ENCODE measurements at places on chromosomes 4 and X.

DNA sequence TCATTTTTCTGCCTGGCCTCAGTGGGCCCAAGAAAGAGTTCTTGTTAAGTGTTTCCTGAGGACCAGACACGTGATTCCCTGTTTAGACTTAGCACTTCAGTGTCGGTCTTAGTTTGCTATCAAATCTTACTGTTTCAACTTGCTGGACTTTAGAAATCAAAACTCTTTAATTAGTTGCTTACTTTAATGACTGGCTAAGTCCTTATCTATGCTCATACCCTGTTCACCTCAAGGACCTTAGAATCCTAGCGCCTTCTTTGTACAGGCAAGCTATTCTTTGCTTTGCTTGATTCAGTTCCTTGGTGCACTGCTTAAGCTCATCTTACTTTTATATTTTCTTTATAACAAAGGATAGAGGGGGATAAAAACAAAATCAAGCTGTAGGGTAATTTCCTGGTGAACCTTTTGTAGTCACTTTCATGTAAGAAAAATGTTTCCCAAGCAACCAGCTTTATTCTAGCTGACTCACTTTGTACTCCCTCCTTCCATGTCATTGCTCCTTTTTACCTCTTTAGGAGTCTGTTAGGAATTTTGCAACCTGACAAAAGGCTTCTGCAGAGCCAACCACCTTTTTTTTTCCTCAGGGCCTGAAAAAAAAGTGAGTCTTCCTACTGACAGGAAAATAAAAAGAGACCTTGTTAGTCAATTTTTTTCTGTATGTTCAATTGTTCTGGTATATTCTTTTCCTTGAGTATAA, 14.7 kb downstream of the WDR44 start:
- no peak for DNase-seq

DNA sequence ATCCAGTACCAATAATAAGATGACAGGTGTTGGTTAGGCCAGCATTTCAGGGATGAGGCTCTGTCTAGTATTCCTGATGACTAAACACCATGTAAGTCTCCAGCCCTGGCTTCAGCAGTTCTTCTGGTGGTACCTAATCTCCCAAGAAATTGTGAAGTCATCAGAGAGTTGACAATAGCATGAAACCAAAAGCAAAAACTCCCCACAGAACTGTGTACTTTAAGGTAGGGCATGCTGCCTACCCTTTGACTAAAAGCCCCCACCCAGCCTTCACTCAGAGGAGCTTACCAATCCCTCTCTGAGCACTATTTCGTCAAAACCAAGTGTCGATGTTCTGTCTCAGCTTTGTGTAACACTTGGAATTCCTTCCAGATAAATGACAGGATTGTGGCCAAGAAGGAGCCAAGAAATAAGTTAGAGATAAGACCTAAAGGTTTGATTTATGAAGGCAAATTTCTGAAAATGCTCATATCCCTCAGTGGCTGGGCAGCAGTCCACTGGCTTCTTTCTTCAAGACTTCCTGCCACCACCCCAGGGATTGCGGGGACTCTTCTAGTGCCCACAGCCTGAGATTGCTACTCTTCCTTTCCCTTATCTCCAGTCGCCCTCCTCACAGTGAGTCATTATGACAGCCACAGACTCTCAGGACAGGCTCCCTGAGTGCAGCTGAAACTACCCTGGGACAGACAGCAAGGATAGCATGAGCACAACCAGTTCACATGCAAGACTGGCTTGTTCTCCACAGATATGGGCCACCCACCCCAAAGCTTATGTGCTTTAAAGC, 67.3 kb upstream of the LHFPL1 start:
- DNase-seq, result no peak

DNA sequence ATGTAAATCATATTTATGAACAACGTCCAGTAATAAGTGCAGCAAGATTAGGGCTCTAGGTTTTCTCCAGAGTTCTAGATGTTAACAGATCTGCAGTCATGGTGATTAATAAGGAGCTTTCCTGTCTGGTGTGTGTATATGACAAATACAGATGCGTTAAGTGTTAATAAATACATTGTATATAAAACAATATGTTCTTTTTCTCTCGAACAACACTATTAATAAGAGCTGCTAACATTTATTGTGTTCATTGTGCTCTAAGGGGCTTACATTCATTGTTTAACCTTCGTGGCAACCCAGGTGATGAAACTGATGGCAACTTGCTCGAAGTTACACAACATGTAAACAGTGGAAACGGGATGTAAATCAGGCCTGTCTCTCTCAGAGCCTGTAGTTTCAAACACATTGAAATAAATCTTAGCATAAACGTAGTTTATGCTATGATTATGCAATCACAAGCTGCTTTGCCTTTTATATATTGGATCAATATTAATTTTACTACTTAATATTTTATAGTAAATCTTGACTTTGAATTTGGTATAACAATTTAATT, 547 bp upstream of the CLGN start:
- no peak for DNase-seq

GRCh38 chr4:743463-744211, 38.0 kb downstream of the PCGF3 start:
- no peak for DNase-seq

GRCh38 chrX:2781226-2781571, 29.4 kb downstream of the XG start:
- no peak for DNase-seq

DNA sequence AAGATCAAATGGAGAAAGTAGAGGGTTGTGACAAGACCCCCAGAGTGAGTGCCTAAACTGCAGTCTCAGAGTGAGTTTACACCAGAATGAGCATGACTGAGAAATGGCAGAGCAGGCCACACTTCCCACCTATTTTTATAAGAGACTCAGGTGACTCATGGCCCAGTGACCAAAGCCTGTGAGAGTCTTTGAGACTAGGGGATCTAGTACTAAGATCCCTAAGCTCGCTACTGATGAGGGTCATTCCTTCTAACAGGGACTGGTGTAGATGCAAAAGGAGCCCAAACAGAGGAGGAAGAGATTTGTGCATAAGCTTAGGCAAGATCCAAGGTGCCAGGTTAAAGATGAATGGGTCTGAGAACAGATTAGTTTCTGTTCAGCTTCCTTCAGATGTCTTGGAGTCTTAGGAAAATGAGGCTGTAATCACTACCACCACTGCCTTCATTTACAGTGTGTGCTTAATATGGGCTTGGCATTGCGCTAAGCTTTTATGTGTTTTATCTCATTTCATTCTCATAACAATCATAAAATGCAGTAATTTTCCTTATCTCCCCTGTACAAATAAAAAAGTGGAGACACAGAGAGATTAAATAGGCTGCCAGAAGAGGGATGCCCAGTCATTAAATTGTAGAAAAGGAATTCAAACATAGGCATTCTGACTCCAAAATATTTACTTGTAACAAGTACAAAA, 62.8 kb downstream of the RWDD4 start:
- no peak for DNase-seq

DNA sequence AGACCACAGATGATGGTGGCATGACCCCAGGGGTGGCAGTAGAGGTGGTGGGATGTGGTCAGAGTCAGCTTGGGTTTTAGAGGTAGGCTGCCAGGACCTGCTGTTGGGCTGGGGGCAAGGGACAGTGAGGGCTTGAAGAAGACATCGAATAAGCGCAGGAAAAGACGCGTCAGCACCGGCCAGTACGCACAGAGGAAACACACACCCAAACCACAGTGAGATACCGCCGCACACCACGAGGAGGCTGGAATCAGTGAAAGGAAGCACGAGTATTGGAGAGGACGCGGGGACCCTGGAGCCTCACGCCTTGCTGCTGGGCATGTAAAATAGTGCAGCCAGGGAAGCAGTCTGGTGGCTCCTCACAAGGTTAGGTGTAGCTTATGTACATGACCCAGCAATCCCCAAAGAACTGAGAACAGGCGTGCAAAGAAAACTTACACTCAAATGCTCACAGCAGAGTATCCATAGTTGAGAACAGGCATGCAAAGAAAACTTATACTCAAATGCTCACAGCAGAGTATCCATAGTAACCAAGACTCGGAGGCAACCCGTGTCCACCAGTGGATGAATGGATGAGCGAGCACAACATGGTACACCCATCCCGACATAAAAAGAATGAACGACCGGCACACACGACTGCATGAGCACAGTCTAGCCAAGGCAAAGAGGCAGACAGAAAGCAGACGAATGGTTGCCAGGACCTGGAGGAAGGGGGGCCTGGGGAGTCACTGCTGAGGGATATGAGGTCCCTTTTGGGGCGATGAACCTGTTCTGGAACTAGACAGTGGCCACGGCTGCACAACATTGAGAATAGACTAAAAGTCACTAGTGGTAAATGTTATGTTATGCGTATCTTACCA, 13.3 kb downstream of the PDZD4 start:
- DNase-seq, result no peak

DNA sequence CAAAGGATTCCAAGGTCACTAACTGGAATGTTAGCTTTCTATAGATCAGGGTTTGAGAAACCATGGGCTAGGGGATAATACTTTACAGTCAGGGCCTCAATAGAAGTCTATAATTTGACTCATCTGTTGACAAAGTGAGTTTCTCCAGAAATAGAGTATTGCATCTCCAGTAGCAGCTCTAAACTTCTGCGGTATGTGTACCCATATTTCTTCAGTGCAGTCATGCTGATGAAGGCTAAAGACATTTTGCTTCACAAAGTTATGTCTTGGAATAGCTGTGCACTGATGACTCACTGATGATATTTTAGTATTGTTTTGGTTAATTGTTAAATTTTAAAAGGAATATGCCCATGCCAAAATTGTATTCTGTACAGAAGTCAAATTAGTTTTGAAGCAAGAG, 464.9 kb upstream of the AMOT start:
- no peak for DNase-seq

DNA sequence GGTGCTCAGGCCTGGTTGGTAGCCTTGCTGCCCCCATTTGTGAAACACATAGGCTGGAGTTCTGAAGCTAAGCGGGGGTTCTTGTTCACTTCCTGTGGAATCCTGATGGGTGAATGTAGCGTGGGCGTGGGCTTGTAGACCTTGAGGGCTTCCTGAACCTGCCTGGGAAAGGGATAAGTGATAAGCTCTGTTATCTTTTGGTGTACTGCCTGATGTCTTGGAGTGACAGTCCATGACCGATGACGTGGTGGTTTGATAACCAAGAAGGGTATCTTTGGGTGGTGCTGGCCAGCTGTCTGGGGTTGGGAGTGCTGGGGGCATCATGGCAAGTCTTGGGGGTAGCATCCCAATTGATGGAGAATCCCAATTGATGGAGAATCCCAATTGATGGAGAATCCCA, 17.5 kb upstream of the WDR1 start:
- DNase-seq, result no peak

GRCh38 chr4:5209862-5210261, 158.6 kb downstream of the STK32B start:
- no peak for DNase-seq

GRCh38 chr4:176755613-176756012, 37.1 kb downstream of the VEGFC start:
- DNase-seq, result no peak

- DNase-seq, result no peak
Measured at GRCh38 chrX:7389576-7389975, 241.6 kb upstream of the PUDP start.

DNA sequence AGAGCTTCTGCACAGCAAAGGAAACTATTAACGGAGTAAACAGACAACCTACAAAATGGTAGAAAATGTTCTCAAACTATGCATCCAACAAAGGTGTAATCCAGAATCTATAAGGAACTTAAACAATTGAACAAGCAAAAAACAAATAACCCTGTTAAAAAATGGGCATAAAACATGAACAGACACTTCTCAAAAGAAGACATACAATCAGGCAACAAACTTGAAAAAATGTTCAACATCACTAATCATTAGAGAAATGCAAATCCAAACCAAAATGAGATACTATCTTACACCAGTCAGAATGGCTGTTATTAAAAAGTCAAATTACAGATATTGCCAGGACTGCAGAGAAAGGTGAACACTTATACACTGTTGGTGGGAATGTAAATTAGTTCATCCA, 309.6 kb upstream of the KLF3 start:
- no peak for DNase-seq

- no peak for DNase-seq
Measured at GRCh38 chrX:37867536-37868153, 20.3 kb upstream of the DYNLT3 start.

DNA sequence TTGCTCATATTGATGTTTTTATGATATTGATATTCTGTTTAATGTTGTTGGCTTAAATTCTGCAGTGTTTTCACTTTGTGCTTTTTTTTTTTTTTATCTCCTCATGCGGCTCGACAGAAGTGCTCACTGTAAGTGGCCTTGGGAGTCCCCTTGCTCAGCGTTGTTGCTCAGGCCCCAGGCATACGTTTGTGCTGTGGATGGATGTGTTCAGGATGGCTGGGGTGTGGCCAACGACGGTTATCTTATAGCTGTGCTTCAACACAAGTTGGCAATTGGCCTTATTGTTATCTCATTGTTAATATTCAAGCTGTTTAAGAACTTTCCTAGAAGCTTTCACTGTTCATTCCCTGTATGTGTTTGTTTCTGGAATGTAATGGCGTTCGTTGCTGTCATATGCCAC, 36.4 kb upstream of the CLCN4 start:
- no peak for DNase-seq

GRCh38 chr4:102440498-102440897, 60.7 kb upstream of the NFKB1 start:
- DNase-seq, result no peak

DNA sequence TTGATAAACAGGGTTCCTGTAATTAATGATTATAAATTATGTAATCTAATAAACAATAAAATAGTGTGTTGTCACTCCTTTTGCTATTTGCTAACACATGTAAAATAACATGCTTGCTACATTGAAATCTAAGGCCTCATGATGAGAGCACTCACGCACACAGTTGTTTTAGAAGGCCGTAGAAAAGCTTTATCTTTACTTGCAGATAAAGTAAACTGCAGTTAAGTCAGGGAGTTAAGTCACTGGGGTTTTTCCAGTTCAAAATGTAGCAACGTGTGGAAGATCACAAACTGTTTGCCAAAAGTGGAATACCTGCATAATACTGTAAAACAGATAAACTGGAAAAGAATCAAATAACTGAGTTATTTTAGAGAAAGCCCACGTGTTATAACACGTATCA, 187.3 kb upstream of the PACRGL start:
- DNase-seq, result no peak

DNA sequence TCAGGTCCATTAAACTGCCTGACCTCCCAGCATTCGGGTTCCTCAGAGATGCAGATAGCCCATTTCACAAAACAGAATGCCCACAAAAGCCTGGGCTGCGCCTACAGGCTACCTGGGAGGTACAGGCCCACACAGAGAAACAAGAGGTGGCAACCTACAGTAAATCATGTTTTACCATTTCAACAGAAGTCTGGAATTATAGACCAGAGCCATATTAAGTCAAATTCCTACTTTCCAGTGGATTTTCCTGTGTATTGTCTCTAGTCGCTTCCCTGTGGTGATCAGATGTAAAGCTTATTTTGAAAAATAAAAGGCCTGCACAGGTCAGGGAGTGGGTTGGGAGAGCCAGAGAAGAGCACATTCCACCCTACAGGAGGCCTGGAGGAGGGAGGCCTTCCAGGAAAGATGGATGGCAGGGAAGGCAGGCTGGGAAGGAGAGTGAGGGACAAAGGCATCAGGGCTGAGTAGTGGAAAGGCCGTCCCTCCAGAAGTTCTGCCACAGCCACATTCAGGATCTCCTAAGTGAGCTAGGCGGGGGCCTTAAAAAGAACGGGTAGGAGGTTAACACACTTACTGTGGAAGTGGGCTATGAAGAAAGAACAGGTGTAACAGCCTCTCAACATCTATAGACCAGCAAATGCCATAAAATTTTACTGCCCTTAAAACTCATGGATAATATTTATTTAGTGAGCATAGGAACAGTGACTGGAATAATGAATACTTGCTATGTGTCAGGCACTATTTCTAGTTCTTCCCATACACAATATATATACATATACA, 19.0 kb upstream of the USO1 start:
- no peak for DNase-seq

GRCh38 chr4:38067499-38067898, 107.3 kb downstream of the PTTG2 start:
- DNase-seq, result no peak
